AG09319 (cell line): ENCODE measurements at places on chromosomes 13 and 19.

DNA sequence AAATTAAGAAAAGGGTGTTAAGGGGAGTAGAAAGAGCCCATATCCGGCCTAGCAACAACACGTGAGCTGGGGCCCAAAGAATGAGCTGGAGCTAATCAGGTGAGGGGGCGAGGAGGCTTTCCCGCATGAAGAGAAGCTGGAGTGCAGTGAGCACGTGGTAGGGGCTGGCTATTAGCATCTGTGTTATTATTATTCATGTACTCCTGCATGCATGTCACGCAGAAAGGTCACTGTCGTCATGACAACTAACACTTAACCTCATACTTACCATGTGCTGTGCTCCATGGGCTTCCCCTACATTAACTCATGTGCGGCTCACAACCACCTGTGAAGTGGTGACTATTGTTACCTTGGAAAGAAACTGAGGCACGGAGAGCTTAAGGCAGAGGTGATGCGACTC, 227.6 kb upstream of the UBL3 start:
- DNase-seq: no peak

GRCh38 chr13:29564373-29564772, 31.1 kb downstream of the SLC7A1 start:
- DNase-seq: no peak

- DNase-seq: peak; percentile 44
Observed at GRCh38 chr19:19900139-19900728, 512 bp upstream of the ZNF93 start.

DNA sequence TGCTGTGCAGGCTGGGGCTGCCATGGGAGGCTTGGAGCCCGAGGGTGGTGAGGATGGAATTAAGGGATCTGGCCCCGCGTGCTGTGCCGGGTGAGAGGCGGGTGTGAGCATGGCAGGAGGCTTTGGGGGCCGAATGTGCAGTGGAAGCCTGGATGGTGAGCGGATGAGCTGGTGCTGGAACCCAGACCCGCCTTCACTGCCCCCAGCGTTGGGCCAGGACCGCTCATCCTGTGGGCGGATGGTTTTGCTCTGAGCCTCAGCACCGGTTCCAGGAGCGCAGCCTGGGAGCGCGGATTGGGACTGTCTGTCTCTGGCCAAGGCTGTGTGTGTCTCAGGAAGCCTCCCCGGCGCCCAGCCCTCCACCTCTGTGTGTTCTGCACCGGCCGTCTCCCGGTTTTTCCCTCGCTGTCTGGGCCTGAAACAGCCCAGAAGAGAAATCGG, 16.7 kb downstream of the KDM4B start:
- DNase-seq: no peak

GRCh38 chr13:40981361-40981760, 37.8 kb downstream of the ELF1 start:
- no peak for DNase-seq

DNA sequence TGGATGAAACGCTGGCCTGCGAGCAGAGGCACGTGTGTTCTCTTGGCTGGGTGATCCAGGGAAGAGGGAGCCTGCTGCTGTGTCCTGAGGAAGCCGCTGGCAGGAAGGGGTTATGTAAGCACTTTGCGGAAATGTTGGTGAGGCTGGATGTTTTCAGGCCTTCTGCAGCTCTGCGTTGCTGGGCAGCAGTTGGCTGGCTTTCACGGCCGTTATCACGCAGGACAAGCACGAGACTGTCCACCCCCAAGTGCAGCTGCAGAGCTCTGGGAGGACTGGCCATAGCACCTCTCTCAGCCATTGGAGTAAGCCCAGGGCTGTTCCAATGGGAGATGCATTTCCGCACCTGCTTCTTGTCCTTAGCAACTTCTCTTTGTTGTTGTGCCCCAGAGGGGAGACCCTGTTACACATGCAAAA, 146.9 kb upstream of the SOX21 start:
- DNase-seq: no peak

GRCh38 chr13:72864142-72865011, 82.4 kb downstream of the PIBF1 start:
- DNase-seq: no peak

GRCh38 chr19:54427586-54427985, 12.3 kb downstream of the TTYH1 start:
- DNase-seq: no peak

DNA sequence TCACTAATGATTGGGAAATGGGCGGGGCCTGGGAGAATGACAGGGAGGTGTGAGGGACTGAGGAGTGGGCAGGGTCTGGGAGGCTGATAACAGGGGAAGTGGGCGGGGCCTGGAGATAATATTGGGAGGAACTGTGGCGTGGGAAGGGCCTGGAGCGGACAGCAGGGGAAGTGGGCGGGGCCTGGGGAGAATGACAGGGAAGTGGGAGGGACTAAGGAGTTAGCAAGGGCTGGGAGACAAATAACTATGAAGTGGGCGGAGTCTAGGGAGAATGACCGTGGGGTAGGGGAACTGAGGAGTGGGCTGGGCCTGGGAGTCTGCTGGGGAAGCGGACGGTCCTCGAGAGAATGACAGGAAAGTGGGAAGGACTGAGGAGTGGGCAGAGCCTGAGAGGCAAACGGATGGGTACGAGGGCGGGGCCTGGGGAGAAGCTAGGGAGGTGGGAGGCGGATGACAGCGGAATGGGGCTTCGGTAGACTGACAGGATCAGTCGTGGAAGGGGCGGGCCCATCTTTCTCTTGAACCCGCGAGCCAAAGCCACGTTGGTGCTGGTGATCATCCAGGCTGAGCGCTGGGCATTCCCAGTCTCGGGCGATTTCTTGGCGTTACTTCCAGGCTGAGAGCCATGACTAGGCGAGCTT, 14.0 kb upstream of the TUBB4A start:
- DNase-seq: peak; percentile 70

DNA sequence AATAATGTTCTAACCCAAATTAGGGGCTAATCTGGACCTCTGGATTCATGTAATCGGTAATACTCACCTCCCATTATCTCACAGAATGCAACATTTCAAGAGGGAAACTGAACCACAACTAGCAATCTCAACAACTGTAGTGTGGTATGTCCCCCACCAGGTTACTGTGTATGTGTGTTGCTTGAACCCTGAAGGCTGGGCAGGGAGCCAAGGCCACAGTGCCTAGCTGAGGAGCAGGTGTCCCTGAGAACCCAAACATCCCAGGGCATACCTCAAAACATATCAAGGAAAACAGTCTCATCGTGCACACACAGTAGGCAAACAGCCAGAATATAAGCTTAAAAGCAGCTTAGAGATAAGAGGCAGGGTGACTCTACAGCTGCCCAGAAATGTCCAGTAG, 20.5 kb upstream of the NEK3 start:
- no peak for DNase-seq

- no peak for DNase-seq
Observed at GRCh38 chr19:41868120-41868988, 8.3 kb downstream of the RPS19 start.

DNA sequence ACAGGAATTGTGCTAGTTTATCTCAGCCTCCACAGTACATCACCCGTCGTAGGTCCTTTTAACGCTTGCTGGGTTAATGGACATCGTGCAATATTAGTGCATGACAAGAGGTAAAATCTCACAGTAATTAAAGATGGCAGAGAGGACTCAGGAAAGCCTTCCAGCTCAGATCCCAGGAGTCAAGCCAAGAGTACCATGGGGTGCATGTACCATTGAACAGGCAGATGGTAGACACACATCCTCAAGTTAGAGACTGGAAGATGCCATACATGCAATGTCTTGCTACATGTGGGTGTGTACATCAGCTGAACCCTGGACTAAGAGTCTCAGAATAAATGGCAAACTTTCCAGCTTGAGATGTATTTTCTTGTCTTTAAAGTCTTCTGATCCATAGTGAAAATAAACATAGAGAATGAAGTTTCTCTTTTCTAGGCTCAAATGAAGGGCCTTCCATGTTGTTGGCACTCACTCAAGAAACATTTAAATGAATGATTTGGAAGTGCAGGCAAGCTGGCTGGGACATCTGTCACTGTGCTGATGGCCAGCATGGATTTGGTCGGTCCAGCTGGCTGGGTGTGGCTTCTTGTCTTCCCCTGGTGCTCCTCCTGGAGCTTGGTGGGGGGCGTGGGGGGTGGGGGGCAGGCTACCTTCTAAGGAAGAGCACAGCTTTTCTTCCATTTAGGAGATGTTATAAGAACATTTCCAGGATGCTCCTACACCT, 290.9 kb upstream of the MAB21L1 start:
- no peak for DNase-seq

DNA sequence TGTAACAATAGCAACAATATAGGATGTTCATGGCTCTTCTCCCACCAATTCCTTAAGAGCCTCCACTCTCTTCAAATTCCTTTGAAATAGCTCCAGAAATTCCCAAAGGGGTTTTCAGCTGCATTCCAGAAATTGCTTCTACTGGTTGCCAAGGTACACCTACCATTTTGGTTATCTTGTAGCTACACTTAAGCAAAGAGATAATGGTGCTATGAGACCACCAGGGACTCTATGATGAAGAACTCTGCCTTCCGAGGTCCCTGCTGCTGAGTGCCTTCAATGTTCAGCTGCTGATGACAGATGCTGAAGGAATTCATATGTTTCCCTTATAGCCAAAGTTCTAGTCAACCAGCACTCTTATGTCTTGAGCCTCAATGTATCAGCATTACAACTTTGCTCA, 78.4 kb downstream of the POU4F1 start:
- DNase-seq: no peak

DNA sequence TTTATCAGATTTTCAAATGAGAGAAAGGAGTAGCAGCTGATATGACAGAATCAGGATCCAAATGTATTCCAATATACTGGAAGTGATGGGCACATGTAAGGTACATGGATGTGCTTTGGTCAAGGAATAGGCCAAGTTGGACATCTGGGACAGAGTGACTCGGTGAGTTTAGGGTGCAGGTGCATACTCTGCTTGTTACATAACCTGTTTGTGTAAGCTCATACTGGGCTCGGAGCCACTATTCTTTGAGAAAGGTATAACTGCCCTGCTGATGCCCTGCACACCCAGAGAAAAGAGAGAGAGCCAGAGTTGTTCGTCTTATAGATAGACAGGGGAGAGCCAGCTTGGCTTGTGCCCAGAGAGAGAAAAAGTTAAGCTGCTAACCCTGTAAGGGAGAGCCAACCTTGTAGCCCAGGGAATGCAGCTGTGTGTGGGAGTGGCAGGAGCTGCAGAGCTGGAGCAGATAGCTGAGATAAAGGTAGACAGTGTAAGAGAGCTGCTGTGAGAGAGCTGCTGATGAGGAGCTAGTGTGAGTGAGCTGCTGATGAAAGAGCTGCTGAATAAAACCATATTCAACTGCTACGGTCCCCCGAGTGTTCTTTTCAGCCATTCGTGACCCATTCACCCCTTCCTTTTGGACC, 40.7 kb upstream of the N4BP2L1 start:
- no peak for DNase-seq

GRCh38 chr19:18735752-18736151, 52.3 kb downstream of the CRTC1 start:
- no peak for DNase-seq

DNA sequence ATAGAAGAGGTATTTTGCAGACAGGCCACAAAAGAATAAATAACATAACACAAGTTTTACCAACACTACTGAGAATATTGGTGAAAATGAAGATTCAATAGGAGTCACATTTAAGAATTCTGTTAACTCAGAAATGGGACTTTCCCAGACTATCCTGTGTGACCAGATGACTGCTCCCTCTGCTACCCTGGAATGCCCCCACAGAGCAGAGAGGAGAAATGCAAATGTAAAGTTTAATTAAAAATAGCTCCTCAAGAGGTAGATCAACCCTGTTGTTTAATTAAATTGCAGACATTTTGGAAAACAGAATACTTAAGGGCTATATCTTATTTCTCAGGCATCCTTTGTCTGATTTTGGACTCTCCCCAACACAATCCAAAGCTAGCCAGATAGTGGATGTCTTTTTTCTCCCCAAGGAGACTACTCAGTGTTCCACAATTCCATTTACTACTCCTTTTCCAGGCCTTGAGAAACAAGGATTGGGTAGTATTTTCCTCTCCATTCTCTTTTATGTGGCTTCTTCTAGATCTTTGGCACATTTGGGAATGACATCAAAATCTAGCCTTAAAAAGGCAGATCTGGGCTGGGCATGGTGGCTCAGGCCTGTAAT, 104.7 kb upstream of the TSC22D1 start:
- no peak for DNase-seq

GRCh38 chr19:5394551-5395505, 54.2 kb upstream of the PTPRS start:
- no peak for DNase-seq

DNA sequence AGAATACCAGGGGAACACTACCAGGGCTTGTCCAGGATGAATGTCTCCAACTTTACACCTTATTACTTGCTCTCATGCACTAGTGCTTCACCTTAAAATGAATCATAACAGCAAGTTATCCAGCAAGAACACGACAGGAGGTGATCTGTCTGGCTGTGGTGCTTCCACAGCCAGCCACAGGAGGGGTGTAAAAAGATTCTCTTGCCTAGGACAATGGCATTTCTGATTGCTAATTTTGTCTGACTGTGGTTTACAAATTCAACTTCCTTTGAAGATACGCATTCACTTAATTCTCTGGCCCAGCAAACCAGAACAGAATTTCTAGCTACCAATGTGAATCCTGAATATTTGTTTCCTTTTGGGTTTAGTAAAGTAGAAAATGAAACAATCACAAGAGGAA, 23.1 kb upstream of the COG3 start:
- no peak for DNase-seq

- no peak for DNase-seq
Observed at GRCh38 chr13:106527445-106527801, 8.0 kb downstream of the EFNB2 start.

- no peak for DNase-seq
Observed at GRCh38 chr13:32902029-32902780, 114.0 kb upstream of the KL start.

- no peak for DNase-seq
Observed at GRCh38 chr13:62387647-62388046, 972.0 kb upstream of the PCDH20 start.

- DNase-seq: no peak
Observed at GRCh38 chr19:7013678-7014077, 7.6 kb downstream of the MBD3L2B start.

- peak; percentile 59 for DNase-seq
Observed at GRCh38 chr13:110799246-110800236, 86.0 kb downstream of the ING1 start.

DNA sequence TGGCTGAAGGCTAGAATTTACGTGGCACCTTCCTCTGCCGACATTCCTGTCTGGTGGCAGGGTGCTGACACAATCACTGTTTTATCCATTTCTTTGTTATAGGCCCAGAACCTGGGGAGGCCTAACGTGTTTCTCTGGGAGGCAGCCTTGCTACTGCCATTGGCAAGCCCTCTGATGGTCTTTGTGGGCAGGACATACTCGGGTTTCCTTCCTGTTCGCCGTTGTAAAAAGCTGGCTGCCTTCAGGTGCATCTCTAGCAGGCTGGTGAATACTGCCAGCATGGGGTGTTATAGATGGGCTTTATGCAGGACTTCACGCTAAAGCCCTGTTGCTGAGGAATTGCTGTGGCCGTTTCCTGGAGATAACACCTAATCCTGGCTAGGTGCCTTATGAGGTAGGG, 28.1 kb downstream of the B3GLCT start:
- no peak for DNase-seq

- DNase-seq: no peak
Observed at GRCh38 chr19:32544917-32545316, 36.1 kb upstream of the PDCD5 start.

GRCh38 chr13:61002686-61003085, 413.0 kb downstream of the PCDH20 start:
- DNase-seq: no peak

- DNase-seq: no peak
Observed at GRCh38 chr13:111095031-111095840, 19.9 kb upstream of the ARHGEF7 start.

- no peak for DNase-seq
Observed at GRCh38 chr13:60627071-60627686, 230.2 kb downstream of the TDRD3 start.
